Esophagus squamous epithelium (tissue), 5 donors: ENCODE measurements at places on chromosomes 5 and 9.

DNA sequence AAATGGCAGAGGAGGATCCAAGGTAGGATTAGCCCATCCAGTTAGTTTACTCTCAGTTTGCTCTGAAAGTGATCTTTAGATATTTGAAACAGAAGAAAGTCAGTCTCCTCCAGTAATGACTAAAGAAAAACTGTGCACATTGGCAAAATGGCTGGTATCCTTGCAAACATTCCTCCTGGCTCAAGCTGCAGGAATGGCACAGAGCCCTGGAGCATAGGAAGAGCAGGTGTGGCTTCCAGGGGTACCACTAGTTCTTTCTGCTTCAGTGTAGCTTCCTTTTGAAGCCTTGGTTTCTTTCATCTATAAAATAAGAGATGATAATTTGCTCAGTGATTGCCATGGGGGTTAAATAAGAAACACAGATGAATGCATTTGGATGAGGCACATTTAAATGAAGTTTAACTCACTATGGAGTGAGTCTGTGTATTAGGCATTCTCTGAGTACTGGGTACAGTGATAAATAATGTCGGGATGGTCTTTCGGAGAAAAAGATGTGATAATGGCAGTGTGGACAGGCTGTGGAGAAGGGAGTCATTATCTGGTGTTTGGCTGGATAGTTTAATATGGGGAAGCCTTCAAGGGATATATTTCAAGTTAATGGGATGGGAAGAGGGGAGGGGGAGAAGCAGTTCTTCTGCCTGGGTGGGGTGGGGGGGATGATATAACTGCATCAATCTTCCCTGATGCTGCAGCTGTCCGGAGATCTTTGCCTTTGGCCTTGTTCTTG is 217.3 kb upstream of the KLF4 start:
- DNase-seq = no peak

GRCh38 chr5:95069948-95070347 is 214.9 kb downstream of the MCTP1 start:
- no peak for DNase-seq

DNA sequence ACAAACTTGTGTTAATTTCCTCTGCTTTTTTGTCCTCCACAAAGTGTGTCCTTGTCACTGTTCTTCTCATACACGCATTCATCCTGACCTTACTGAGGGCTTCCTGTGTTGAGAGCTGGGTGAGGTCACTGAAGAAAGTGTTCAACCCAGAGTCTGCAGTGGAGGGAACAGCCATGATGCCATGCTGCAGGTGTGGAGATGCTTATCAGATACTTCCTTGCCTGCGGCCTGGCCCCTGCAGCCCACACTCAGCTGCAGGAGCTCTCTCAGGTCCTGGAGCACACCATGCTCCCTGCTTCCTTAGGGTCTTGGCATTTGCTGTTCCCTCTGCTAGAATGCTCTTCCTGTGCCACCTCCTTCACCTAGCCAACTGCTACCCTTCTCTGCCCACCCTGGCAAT is 108.1 kb upstream of the SPRY4 start:
- no peak for DNase-seq

GRCh38 chr9:125646217-125646616 is 60.8 kb downstream of the MAPKAP1 start:
- no peak for DNase-seq

DNA sequence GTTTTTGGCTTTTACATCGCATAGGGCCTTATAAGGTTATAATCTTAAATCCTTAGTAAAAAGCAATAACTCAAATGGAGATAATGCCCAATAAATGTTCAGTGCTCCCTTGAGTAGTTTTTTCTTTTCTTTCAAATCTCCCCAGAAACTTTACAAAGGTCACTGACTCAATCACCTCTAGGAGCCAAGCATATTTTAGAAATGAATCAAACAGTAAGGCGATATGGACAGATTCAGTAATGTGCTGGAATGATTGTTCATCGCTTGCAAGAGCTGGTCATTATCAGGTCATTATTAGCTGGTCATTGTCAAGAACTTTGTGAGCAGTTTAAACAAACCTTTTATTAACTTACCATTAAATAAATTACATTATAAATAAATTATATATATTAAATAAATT is 130.4 kb upstream of the SLIT3 start:
- DNase-seq = no peak

DNA sequence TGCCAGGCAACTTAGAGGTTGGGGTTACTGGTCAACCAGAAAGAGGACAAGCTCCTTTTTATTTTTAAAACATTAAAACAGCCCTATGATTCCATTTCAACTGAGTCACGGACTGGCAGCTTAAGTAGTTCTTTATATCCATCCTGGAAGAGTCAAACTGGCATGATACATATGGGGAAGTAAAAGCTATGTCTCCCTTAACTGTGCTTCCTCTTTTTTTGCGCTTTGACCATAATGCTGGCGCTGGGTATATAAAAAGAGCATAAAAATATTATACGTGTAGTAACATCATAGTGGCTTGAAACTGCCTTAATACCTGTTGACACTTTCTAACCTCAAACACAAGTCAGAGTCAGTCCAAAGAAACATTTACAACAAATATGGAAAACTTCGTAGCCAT is 274.4 kb downstream of the CSNK1G3 start:
- no peak for DNase-seq

DNA sequence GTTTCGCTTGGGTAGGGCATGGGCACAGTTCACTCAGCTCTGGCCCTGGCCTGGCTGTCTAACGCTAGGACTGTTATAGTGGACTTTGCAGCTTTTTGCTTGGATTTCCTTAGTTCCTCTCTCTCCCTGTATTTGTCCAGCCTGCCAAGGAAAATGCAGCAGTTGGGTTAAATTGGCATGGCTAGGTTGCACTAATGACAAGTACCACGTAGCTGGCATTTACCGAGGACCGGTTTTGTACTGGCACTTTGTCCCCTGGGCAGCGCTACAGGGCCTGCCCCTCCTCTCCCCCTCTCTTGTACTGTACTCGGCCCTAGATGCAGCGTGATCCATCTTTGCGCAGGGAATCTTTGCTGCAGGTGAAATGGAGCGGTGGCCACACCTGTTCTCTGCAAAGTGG is 2.4 kb downstream of the WDR5 start:
- DNase-seq = no peak

DNA sequence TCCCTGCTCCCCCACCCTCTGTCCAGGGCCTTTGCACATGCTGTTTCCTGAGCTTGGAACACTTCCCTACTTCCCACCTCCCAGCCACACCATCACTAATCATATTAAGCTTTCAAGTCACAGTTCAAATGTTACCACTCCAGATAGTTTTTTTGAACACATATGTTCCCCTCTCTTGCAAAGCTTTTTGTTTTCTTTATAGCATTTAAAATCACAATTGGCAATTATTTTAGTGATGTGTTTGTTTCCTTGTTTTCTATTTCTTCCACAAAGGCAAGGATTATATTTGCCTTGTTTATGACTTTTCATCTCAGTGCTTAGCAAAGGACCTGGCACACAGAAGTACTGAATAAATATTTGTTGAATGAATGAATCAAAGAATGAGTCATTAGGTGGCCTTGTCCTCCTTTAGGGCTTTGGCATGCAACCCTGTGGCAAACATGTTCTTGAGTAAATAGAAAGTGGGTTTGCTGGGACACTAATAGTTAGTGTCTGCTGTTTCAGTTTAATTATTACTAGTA is 386.8 kb downstream of the FGF10 start:
- no peak for DNase-seq

GRCh38 chr9:26324786-26325443 is 567.7 kb downstream of the CAAP1 start:
- DNase-seq = no peak

DNA sequence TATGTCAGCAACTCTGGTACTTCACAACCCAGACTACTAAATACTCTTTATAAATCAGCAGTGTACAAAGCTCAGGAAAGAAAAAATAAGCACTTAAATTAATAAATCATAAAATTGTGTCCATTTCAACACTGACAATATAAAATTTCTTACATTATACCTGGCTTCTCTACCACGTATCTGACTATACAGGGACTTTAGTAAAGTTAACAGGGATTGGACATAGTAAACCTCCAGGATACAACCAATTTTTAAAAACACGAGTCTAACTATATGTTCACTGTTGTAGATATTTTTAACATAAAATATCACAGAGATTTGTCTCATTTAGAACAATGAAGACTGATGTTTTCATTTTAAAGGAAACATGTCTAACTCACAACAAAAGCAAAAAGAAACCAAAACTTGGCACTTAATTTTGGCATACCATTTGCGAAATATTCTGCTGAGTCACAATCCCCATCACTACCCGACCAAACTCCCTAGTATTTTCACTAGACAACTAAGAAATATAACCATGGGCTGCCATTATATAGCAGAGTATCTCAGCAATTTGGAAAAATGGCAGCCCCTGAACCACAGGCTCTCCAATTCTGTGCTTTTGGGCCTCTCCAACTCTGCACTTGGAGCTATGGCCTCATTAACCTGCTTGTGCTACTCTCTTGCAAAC is 14.4 kb downstream of the FAM169A start:
- DNase-seq = no peak

DNA sequence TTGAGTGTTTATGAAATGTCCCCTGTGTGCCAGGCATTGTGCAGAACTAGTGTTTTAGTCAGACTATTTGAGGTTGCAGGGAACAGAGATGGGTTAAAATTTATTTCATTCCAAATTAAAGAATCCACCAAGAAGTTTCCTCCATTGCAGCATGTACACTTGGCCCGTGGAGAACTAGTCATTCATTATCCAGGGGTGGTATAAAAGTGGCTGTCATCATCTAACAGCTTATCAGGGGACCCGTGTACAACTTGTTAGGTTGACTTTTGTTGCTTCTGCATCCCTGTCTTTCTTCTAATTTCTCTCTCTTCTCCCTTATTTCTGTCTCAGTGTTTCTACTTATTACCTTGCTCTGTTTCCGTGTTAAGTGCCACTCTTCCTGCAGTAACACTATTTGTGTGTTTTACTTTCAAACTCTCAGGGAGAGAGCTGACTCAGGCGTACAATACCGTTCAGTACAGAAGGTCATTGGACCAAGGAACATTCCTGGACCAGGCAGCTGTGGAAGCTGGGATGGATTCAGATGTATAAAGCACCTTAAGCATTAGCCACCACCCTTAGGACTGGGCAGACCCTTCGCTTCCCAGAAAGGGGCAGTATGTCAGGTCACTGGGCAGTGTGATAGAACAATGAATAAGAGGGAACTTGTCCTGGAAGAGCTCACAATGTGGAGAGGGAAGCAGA is 36.1 kb downstream of the MAP3K1 start:
- no peak for DNase-seq

DNA sequence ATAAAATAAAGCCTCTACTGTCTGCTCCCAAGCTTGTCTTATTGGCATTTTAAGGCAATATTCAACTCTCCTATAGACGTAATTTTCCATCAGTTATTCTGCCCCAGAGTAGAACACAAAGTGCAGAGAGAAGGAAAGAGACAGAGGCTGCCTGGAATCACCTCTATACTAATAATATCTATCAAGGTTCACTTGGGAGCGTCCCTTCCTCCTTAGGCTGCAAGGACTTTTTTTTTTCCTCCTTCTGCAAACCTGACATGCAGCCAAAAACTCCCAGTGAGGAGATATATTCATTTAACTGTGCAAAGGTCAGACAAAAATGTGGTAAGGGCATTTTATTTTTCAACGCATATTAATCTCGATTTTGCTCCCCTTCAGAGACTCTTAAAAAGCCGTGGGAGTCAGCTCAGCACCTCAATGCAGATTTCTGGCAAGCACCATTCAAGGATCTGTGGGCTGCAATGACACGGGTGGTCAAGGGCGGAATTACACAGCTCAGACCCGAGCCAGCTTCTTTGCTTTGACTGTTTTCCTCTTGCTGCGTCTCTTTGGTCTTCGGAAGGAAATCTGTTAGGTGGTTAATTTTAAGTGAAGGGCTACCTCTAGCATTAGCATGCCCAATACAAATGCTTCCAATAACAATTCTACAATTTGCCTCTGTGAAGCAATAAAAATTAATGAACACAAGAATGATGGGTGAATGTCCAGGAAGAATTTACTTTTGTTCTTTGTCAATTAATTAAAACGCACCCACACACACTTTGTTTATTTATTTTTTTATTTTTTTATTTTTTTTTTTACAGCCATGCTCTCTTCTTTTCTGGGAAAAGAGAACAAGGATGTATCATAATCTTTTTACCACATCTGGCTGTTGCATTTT is 587.7 kb upstream of the GRAMD2B start:
- no peak for DNase-seq

GRCh38 chr5:72402381-72402890 is 82.3 kb downstream of the PTCD2 start:
- DNase-seq = no peak

DNA sequence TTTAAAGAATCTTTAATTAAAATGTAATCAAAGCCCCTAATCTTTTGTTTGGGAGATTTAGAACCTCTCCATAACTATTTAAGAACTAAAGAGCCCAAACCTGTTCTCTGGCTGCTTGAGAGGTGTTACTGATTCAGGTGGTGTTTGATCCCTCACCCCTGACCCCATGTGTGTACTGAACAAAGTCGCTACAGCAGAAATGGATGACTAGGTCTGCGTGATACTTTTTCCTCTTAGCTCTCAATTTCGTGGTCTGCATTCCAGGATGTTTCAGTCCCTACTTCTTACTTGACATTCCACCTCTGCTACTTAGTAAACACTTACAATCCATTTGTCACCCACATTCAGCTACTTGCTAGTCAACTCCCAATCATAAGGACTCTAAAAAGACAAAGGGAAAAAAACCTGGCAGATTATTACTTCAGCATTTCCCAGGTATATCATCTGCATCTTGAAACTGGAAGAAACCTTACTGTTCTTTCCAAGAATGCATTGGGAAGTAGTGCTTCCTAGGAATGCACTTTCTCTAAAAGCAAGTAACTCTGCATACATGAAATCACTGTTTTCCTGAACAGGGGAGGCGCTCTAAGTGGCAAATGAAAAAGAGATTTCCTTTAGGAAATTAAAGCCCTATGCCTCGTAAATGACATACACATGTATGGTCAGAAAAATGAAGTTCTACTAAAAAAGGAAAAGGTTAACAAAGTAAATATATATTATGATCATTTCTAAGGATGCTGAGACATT is 1091.6 kb downstream of the PTPRD start:
- DNase-seq = no peak

GRCh38 chr5:84635235-84636055 is 250.8 kb upstream of the EDIL3 start:
- DNase-seq = no peak

DNA sequence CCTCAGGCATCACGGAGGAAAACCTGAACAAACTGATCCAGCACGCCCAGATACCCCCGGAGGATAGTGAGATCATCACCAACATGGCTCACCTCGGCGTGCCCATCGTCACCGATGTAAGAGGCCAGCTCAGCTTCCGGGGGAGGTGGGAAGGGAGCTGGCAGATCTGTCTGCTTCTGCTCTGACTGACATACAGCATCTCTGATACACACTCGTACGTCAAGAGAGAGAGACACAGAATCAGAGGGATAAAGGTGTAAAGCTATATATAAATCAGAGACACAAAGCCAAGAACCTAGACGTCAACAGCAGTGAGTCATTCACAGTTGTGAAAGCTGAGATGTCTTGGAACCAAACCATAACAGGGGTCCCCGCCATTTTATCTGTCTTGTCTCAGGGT is 30.1 kb upstream of the CFAP157 start:
- no peak for DNase-seq

GRCh38 chr9:4061717-4062116 is 238.2 kb downstream of the GLIS3 start:
- DNase-seq = no peak
